ENCODE measurements at places on chromosomes 2 and 18.

GRCh38 chr2:30029804-30030203 lies 108.4 kb upstream of the ALK start:
- DNase-seq = no peak

DNA sequence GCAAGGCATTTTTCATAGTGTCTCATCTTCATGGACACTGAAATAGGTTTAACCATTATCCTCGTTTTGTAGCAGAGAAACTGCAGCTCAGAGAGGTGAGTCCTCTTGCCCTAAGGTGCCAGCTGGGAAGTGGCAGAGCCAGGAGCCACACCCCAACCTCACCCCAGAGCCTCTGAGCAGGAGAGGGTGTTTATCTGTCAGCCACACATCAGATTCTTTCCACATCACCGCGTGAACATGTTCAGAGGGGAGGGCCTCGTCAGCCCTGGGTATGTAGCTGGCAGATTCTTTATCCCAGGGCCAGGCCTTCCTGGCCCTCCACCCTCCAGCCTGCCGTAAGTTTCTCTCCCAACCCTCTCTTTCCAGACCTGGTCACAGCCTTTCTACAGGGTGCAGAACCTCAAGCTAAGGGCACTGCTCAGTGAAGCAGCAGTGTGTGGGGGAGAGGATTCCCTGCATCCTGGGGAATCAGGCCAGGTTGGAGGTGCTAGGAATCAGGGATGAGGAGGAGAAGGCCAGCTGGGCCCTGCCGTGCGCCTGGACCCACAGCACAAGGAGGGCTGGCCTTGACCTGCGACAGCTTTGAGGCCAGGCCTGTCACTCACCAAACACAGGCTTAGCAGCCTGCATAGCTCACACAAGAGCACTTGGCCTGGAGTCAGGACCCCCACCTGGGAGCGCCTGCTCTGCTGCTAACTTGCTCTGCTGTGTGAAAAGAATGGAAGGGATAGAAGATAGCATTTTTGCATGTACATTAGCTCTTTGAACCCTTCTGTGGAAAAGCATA lies 111.3 kb upstream of the MCFD2 start:
- no peak for DNase-seq

DNA sequence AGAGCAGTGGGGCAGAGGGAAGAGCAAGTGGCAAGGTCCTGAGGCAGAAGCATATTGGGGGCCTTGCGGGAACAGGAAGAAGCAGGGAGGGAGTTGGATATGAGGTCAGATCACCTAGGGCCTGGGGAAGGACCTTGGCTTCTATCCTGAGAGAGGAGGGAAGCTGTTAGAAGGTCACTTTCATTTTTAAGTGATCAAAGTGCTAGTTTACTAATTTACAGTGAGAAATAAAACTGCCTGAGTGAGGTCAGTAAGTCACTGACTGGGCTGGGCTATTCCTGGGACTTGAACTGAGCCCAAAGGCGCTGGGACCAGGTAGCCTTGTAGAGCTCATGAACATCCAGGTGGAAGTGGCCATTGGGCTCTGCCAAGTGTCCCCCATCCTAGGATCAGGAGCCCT lies 76.6 kb upstream of the B3GNT7 start:
- no peak for DNase-seq

GRCh38 chr2:201260302-201260800 lies at the start of gene CASP8:
Gene CASP8, plus strand, starts transcription at chr2:201260536. Its CDS starts 5,951 bp downstream, at chr2:201266487.
- DNase-seq = peak; percentile 61

DNA sequence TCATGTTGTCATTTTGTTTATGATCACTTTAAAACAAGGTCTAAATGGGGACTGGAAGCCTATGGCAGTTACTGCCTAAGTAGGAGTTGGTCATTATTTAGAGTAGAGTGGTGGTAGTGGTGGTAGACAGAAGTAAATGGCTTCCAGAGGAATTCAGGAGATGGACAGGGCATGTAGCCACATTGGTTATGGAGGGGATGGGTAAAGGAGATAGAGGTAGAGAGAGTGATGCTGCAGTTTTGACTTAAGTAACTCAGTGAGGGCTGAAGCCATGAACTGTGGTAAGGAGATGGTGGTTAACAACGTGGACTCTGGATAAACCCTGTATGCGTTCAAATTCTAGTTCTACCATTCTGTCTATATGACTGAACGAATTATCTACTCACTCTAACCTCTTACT lies 61.6 kb upstream of the NOSTRIN start:
- DNase-seq = no peak

GRCh38 chr2:28390241-28390745 lies 2.4 kb upstream of the FOSL2 start:
- DNase-seq = peak; percentile 78

- DNase-seq = no peak
Observed at GRCh38 chr2:7646661-7647060, 729.4 kb downstream of the RNF144A start.

- DNase-seq = no peak
Observed at GRCh38 chr2:219490186-219490585, 8.5 kb upstream of the GMPPA start.

- DNase-seq = no peak
Observed at GRCh38 chr18:34704074-34704473, 6.0 kb upstream of the DTNA start.

DNA sequence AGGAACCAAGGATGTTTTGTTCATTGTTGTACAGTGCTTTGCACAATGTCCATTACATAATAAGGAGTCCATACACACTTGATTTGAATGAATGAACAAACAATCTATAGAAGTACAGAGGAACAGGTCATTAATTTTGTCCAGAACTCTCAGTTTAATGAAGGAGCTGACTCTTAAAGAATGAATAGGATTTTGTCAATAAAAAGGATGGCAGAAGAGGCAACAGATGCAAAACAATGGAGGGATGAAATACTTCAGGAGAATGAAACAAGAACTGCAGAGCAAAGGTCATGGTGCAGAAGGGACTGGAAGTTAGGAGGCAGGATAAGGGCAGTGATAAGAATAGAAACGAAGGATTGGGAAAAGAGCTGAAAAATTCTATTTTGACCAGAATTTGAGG lies 28.7 kb upstream of the COL5A2 start:
- DNase-seq = no peak

- DNase-seq = no peak
Observed at GRCh38 chr2:161045726-161046125, 114.5 kb upstream of the TANK start.

- DNase-seq = no peak
Observed at GRCh38 chr2:134080386-134081089, 173.3 kb upstream of the MGAT5 start.

- peak; percentile 15 for DNase-seq
Observed at GRCh38 chr18:44838971-44839666, 158.4 kb downstream of the SETBP1 start.

- DNase-seq = no peak
Observed at GRCh38 chr2:100243631-100244030, 78.7 kb downstream of the LONRF2 start.

- no peak for DNase-seq
Observed at GRCh38 chr2:235864733-235865515, 303.3 kb downstream of the GBX2 start.

DNA sequence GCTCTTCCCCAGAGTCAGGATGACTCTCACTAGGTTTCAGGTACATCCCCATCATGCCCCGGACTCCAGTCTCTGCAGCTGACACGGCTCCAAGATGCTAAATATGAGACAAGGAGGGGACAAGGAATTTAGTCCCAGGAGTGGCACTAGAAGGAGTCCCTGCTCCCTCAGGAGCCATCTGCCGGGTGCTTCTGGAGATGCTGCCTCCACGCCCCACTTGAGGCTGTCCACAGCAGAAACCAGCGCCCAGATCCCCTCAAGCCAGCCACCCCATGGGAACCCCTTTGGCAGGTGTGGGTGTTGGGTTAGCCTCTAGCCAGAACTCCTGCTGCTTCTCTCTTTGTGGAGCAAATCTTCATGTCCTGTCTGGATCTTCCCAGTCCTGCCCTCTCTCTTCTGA lies 40.3 kb downstream of the BCL11A start:
- DNase-seq = no peak

DNA sequence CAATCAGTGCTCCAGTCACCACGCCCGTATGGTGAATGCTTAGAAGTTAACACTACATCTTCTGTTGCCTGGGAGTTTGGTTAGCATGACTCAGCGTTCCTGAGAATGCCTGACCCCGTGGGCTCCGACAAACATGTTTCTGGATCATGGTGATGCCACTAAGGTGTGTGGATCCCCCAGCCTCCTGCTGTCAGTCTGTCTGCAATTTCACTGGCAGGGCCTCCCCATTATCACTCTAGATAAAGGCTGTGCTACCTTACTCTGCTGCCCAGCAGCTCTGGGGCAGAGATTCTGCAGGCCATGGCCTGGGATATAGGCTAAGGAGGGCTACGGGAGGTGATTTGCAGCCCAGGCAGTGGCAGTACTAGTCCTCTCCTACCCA lies 66.0 kb downstream of the STPG4 start:
- no peak for DNase-seq

DNA sequence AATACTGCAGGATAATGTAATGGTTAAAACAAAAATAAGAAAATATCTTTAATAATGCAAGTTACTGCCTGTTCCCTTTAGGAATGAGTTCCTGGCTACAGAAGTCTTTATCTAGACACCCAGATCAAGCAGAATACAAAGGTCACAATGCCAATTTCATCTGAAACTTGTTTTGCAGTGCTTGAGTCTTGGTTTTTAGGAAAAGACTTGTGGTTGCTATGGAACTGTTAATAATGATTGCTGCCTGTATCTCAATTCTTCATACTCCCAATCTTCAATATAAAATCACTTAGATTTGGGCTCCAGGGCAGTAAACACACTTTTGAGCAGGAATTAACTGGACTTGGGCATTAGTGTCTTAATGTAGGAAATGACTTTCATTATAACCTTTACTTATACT lies 14.2 kb downstream of the CAVIN2 start:
- DNase-seq = no peak

- DNase-seq = no peak
Observed at GRCh38 chr2:190791976-190792575, 88.5 kb upstream of the GLS start.

DNA sequence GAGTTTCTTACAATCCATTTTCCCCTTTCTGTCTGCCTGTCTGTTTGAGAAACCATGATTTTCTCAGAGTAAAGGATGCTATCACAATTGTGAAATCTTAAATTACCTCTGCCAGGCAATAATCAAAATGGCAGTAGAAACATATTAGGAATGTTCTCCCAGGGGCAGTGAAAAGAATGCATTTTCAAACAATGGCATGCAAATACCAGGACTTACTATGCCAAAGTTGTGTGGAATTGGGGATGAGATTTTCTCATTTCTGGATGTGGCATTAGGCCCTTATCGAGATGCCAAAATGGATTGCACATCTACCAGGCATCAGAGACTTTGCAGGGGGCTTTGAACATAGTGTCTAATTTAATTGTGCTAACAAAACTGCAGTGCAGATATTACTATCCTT lies 821.4 kb downstream of the RNF144A start:
- DNase-seq = no peak
